ENCODE measurements at places on chromosomes 11 and 22.

- DNase-seq, result no peak
Observed at GRCh38 chr11:58647141-58647699, 24.8 kb downstream of the CNTF start.

- DNase-seq, result no peak
Observed at GRCh38 chr11:95372097-95372656, 141.2 kb upstream of the SESN3 start.

DNA sequence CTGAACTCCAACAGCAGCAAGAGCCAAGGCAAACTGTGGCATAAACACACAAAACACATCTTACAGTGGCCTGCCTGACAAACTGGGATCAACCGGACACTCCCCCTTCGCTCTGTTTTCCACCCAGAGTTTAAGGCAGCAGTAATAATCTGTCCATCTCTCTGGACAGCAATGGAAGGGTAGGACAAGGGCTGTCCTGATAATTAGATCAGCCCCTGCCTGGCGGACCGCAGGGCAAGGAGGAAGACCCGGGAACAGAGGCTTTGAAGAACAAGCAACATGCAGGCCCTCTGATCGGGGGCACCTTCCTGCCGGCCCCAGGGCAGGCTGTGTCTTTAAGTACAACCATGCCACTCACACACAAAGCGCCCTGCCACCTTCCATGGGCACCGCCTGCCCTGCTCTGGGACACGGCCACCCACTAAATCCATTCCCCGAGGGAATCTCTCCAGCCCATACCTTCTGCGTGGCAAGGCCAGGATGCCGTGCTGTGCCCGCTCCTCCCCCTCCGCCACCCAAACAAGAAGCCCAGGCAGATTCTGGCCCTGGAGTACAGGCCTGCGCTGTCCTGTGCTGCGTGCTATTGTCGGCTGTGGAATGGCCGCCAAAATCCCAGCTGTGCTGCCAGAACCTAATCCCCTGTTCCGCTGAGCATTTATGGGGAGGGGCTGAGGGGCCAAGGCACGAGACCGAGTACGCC is 38.8 kb downstream of the NUMA1 start:
- no peak for DNase-seq

- no peak for DNase-seq
Observed at GRCh38 chr11:130611791-130612251, 163.4 kb downstream of the ADAMTS15 start.

- DNase-seq, result no peak
Observed at GRCh38 chr11:66970807-66971442, 4.2 kb upstream of the C11orf86 start.

DNA sequence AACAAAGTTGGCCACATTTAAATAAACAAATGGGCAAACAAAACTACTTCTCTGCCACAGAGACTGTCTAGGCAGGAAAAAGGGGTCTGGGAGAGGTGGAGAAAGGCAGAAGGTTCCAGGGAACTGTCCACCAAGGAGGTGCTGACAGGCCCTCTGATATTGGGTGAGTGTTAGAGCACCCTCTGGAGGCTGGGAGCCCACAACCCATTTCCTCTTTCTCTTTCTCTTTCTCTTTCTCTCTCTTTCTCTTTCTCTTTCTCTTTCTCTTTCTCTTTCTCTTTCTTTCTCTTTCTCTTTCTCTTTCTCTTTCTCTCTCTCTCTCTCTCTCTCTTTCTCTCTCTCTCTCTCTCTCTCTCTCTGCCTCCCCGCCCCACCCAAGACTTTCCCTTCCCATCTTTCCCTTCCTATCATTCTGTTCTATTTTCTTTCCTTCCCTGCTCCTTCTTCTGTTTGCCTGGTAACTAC is 912.8 kb downstream of the DLG2 start:
- DNase-seq, result no peak

- no peak for DNase-seq
Observed at GRCh38 chr11:24406980-24407379, 89.9 kb upstream of the LUZP2 start.

GRCh38 chr11:5626196-5626595 is 1.4 kb downstream of the TRIM34 start:
- DNase-seq, result no peak

Measured in activated CD8-positive, alpha-beta memory T cell treated with anti-CD3 and anti-CD28 coated beads for 48 hours (primary cell).